Activated T-cell treated with anti-CD3 and anti-CD28 coated beads, Interleukin-2, amount 50 U/mL, for 72 hours (primary cell): ENCODE measurements at places on chromosomes 7 and 10. TPM values are rescaled to one million over a fixed set of nuclear protein-coding genes. Genes with fewer than 3 reads are reported as not detected.

DNA sequence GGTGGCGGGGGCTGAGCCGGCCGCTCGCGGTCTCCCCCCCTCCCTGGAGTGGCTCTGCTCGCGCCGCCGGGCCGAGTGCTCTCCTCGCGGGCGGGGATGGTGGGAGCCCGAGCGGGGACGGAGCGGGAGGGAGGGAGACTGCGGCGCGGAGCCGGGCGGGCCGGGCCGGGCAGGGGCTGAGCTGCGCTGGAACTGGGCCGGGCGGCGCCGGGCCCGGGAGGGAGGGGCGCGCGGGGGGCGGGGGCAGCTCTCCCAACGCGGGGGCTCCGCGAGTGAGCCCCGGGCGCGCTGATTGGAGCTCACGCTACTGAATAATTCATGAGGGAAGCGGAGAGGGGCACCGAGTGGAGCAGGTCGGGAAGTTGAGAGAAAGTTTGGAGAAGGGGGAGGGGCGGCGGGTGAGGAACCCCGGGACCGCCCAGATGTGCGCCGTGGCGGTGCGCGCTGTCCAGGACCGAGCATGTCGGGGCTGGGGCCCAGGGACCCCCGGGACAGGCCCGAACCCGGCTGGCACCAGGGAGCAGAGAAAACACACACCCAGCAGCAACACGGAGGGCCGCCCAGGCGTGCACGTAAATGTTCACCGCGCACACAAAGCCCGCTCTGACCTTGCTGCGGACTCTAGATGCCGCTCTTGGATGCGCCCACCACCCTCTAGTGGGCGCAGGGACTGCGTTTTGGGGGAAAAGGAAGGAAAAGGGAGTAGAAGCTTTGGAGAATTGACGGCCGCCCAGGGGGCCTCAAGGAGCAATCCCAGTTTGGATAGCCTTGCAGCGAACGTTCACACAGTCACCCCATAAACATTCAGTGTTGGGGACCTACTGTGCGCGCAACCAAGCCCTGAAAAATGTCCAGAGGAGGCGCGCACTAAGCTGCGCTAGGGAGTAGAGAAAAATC, at the start of gene EPHB4:
Gene EPHB4, minus strand, starts transcription at position 194 of the 897 bp plus-strand sequence. CDS start 493 bp downstream, outside the sequence.
- peak; percentile 8 for DNase-seq

Gene VAX1
- not detected for total RNA-seq

Gene SH2B2
- total RNA-seq: 5.0 TPM

Gene IRF5
- 30.3 TPM for total RNA-seq

- DNase-seq: no peak
Observed at GRCh38 chr7:149713061-149713730, 60.2 kb downstream of the ZNF467 start.

Gene PNLIPRP3
- not detected for total RNA-seq

DNA sequence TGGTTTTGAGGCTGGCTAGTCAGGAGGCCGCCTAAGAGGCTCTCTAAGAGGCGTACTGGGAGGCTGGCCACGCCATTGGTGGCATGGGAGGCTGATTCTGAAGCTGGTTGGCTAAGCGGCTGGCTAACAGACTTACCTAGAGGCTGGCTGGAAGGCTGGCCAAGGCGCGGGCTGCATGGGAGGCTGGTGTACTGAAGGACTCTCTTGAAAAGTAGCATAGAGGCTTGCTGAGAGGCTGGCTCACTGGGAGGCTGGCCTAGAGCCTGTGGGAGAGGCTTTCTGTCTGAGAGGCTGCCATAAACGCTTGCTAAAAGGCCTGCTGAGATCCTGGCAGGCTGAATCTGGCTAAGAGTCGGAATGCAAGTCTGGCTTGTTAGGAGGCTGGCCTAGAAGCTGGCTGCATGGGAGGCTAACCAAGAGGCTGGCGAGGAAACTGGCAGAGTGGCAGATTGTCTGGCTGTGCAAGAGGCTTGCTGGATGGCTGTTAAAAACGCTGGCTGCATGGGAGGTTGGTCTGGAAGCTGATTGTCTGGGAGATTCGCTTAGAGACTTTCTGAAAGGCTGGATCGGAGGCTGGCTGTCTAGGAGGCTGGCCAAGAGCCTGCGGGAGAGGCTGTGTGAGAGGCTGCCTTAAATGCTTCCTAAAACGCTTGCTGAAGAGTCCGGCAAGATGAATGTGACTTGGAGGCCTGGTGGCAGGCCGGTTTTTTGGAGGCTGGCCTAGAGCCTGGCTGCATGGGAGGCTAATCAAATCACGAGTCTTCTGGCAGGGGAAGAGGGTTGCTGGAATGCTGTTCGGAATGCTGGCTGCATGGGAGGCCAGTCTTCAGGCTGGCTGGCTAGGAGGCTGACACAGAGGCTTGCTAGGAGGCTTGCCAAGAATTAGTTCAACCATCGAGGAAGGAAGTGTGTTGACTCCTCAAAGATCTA, 134.2 kb downstream of the OR13A1 start:
- no peak for DNase-seq

Gene ACTL6B
- not detected for total RNA-seq

- no peak for DNase-seq
Observed at GRCh38 chr7:74185636-74186035, 11.5 kb downstream of the EIF4H start.

DNA sequence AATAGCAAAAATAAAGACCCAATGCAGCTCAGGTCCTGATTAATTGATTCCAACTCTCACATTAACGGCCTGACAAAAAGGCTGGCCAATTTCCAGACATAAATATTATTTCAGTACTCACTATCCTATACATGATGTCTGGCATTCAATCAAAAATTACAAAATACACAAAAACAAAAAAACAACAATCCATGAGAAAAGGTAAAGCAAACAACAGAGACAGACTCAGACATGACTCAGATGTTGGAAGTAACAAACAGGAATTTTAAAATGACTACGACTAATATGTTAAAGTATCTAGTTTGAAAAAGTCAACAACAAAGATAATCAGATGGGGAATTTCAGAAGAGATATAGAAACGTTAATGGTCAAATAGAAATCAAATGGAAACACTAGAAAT, 152.8 kb downstream of the AMPH start:
- no peak for DNase-seq

Gene NEBL
- 0.17 TPM for total RNA-seq
